ENCODE measurements at places on chromosomes 3 and 15.

- no peak for DNase-seq
Observed at GRCh38 chr15:92164327-92165000, 229.2 kb upstream of the ST8SIA2 start.

- DNase-seq, result no peak
Observed at GRCh38 chr3:85592256-85592655, 633.5 kb downstream of the CADM2 start.

DNA sequence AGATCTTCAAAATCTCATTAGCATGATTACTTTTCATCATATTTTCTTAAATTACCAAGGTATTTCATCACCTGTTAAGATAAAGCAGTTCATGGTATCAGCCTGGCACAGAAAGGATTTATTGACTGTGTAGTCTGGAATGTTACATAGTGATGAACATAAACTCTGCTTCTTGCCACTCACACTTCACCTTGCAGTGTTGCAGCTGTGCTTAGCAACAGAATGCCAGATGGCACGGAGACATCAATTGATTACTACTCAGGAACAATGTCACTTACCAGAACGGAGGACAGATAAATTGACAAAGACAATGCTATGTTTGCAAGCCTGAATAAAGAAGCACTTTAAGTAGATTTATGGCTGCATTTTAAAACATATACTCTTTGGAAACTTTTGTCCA lies 15.0 kb upstream of the BCHE start:
- DNase-seq, result no peak

DNA sequence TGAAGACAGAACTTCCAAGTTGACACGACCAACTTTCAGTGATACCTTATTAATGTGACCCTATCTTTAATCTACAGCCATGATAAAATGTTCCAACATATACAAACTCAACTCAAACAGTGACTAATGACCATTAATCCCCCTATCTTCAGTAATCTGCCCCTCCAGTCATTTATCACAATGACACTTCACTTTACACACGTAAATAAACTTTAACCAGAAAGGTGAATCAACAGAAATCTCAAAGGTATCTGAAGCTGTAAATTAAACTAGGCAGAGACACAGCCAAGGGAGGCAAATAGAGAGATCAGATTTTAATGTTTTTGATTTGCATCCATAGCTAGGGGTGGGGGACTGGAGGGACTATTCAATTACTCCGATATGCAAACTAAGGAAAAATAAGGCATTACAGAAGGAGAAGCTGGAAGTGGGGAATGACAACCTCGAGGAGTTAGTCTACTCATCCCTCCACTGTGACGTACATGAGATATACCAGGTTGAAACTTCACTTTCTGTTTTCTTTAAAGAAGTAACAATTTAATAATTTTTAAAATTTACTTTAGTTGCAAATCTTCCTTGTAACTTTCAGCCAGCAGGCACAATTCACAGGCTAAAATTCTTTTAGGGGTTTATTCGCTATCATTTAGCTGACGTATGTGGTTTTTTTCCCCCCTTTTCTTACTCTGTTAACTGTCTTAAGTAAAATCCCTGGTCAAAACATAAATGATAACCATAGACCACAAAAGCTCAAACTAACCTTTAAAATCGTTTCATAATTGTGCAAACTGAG lies 751.0 kb downstream of the ROBO1 start:
- no peak for DNase-seq

Data from D341Med (cell line).